ENCODE measurements at places on chromosomes 1 and 21.
A peak's percentile ranks its signal among the peaks of the same experiment; 100 is the strongest.

GRCh38 chr1:201295861-201296260 is 12.6 kb downstream of the PKP1 start:
- DNase-seq = peak; percentile 80

- no peak for DNase-seq
These were observed 55.3 kb upstream of the RCC1 start for GRCh38 chr1:28450561-28450960.

- DNase-seq = no peak
These were observed 107.5 kb downstream of the SETD4 start for GRCh38 chr21:35952651-35953340.

DNA sequence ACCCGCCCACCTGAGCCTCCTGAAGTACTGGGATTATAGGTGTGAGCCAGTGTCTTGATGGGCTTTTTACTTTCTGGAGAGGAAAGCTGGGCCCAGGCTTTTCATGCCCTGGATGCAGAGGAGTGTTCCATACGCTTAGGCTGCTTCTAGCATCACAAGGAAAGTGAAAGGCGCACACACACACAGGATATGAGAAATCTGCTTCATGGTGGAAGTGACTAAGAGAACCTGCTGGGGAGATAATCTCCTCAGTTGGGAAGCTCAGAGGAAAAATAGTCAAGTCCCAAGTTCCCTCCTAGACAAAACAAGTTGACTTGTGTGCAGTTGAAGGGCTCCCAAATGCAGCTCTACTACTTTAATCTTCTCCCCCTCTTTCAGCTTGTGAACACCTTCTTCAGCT is 2.2 kb downstream of the NUDC start:
- peak; percentile 13 for DNase-seq

GRCh38 chr1:248926401-248927182 is 20.6 kb downstream of the PGBD2 start:
- DNase-seq = peak; percentile 86

DNA sequence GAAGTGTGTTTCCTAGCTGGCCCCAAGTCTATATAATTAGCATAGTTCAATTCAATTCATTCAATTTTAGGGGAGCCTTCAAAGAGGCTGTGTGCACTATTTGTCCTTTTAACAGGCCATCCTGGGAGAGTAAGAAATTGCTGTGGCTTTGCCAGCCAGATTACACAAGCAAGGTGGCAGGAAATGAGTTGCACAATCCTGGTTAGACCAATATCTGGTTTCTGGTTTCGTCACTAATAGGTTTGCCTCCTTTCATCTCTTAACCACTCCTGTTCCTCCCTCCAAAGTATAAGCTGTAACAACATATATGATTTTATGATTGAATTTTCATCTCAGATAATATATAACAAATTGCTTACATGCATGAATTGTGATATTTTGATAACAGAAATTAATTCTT is 84.1 kb upstream of the NEGR1 start:
- peak; percentile 37 for DNase-seq

GRCh38 chr1:58353168-58353567 is 193.4 kb downstream of the OMA1 start:
- no peak for DNase-seq

- no peak for DNase-seq
These were observed 2.5 kb upstream of the MX2 start for GRCh38 chr21:41359286-41359685.

DNA sequence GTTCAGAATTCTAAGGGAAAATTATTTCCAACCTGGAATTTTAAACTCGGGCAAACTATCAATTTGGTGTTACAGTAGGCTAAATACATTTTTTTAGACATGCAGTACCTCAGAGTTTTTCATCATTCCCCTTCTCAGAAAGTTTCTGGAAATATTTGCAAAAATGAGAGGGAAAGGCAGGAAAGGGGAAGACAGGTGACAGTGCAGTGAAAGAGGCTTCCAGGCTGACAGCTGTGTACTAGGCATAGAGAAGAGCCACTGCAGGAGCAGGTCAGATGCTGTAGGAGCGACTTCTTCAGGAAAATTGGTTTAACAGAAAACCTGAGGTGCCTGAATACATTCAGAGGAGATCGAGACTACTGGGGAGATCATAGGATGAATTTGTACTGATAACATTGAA is 19.9 kb downstream of the CERS2 start:
- DNase-seq = no peak

GRCh38 chr1:87963556-87963955 is 634.9 kb downstream of the LMO4 start:
- DNase-seq = peak; percentile 94

DNA sequence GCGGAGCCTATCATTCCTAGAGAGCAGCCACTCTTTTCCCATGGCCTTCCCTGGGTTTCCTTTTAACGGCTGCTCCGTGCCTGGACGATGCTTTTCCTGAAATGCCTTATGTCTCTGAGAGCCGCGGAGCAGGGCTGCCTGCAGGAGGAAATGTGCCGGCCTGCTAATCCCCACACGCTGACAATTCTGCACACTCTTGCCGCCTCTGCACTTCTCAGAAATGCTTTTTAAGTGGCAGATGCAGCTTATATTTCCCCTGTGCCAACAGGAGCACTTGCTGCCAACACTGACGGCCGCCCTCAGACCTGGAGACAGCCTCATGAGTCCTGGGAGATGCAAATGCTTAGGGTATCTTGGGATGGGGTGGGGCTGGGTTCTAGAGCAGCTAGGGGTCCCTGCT is 253.2 kb downstream of the GRIK3 start:
- no peak for DNase-seq

- peak; percentile 62 for DNase-seq
These were observed 14.9 kb upstream of the PAQR7 start for GRCh38 chr1:25890239-25891034.
